Activated CD8-positive, alpha-beta T cell treated with anti-CD3 and anti-CD28 coated beads, Interleukin-2, amount 10 ng/mL, durations not matched to agents 7 days and 5 days (primary cell): ENCODE measurements at places on chromosomes 3 and 15. TPM values are rescaled to one million over a fixed set of nuclear protein-coding genes. Genes with fewer than 3 reads are reported as not detected.

CHRNA3 gene
- total RNA-seq: not detected

GRM7 gene
- total RNA-seq: not detected

DGKG gene
- total RNA-seq: 0.37 TPM

NSMCE3 gene
- total RNA-seq: 9.1 TPM

RHOV gene
- not detected for total RNA-seq

EPHA3 gene
- 0.08 TPM for total RNA-seq

DUOX2 gene
- total RNA-seq: not detected

TRPM1 gene
- not detected for total RNA-seq

GRIP2 gene
- not detected for total RNA-seq

DNA sequence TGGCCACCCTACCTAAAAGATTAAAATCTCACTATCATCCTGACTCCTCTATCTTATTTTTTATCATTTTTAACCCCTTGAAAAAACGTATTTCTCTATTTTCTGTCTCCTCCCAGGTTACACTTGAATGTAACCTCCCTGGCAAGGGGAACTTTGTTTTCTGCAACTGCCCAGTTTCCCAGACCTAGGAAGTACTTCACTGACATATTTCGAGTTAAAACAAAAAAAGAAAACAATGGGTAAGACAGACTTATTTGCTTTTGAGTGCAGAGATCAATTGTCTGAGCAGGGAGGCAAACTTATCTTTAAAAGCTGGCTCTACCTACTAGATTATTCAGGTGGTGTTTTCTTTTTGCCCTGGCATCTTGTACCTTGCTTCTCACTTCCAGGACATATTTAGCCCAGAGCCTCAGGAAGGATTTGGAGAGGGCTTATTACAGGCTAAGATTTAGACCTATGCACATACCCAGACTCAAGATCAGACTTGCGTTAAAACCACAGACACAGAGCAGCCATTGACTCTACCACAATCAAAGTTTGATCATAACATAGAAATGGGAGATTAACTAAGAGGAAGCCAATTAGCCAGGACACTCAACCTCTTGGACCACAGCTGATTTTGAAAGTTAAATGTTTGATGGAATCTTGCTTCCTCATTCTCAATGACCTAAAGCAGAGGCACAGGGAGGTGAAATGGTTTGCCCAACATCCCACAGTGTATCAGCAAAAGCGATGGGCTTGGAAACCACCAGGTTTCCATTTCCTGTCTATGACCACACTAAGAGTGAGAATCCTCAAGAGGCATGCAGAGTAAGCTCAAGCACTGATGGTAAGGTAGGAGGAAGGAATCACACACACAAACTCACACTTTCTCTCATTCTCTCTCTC, 169.5 kb upstream of the THBS1 start:
- peak; percentile 35 for DNase-seq

DNA sequence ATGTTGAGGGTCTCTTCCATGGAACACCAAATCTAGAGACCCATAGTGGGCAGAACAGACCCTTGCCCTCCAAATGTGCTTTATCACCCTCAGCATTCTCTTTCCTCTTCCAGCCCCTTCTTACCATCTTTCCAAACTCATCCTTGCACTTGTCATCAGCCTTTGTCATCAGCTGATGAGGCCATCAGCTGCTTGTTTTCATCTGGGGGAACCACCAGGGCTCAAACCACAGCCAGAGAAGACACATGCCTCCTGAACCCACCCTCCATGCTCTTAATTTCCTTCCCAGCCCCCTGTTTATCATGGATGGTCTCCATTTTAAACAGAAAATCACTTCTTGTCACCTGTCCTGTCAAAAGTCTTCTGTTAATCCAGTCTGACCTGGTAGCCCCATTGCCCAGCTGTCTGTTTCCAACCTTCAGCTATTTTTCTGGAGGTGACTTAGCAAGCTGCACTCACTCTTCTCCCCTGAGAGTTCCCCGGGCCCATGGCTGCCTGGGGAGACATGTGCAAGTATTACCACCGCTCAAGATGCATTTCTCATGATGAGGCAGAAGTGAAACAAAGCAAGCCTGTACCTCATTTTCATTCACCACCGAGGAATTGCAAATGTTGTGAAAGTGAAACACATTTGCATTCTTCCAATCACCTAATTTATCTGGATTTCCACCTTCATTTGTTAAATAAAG, 14.7 kb upstream of the SYNM start:
- no peak for DNase-seq

DNA sequence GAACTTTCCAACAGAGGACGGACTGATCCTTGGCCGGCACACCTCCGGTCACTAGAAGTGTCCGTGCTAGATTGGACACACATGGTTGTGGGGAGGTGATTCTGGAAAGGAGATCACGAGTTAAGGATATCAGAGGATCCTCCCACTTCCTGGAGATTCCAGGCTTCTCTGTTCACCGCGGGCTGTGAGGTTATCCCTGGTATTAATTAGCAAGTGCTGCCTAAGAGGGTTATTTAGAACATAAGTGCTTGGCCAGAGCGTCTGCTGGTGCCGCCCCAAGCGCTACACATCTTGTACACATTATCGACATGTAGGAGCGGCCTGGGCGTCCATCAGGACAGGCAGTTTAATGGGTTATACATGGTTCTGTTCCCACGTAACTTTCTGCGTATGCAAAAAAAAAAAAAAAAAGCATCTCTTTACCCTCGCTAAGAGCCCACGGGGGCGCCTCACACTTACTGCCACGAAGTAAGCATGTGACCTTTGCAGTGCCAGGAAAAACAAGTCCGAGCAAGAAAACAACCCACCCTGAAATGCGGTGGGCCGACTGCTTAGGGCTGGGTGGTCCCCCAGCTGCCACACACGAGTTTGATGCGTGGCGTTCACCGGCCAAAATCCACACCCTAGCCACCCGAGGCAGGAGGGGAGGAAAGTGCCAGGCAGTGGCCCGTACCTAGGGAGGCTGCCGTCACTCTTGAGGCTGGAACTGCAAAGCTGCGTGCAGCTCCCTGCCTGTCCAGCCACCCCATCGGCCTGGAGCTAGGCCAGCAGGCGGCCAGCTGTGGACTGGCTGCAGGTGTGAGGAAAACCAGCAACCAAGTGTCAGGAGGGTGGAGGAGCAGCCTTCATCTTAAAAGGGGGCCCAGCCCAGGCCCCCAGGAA, 78.0 kb downstream of the CPN2 start:
- DNase-seq: no peak

GRCh38 chr3:197417441-197417840, 119.0 kb upstream of the DLG1 start:
- no peak for DNase-seq

DNA sequence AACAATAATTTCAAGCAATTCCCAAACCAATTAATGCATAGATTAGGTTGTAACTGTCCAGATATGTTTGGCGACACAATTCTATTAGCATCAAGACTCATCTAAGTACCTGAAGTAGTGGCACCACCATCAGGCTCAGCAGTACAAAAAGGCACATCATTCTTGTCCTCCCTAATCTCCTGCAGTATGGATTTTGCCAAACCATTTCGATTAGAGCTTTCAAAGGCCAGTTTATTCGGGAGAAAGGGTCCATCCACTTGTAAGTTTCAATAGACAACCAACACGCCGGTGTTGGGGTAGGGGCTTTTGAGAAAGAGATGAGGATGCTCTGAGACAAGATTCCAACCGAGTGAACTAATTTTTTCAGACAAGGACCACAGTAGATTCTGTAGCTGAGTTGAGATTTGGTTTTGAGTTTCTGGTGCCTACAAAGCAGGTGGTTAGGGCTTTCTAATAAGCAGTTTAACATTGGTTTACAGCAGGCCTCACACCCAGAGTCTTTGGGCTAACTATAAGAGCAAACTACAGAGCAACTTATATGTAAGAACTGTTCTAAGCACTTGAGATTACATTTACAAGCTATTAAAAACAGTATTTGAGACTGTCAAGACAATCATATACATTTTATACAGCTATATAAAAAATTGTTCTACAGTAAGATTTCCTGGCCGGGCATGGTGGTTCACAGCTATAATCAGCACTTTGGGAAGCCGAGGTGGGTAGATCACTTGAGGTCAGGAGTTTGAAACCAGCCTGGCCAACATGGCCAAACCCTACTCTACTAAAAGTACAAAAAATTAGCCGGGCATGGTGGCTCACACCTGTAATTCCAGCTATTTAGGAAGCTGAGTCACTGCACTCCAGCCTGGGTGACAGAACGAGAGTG, 4.5 kb downstream of the RPL22L1 start:
- DNase-seq: no peak

- DNase-seq: no peak
These were observed 7.1 kb downstream of the CASR start for GRCh38 chr3:122190525-122190924.

DNA sequence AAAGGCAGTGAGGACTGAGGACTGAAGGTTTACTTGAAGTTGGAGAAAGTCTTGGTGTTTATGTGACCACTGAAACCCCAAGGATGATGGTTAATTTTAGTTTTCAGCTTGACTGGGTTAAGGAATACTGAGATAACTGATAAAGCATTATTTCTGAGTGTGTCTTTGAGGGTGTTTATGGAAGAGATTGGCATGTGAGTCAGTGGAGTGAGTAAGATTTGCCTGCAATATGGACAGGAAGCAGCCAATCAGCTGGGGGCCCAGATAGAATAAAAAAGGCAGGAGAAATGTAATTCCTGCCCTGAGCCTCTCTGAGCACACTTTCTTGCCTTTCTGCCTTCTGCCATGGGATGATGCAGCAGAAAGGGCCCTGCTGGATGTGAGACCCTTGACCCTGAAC, 92.4 kb downstream of the KBTBD8 start:
- no peak for DNase-seq

DNA sequence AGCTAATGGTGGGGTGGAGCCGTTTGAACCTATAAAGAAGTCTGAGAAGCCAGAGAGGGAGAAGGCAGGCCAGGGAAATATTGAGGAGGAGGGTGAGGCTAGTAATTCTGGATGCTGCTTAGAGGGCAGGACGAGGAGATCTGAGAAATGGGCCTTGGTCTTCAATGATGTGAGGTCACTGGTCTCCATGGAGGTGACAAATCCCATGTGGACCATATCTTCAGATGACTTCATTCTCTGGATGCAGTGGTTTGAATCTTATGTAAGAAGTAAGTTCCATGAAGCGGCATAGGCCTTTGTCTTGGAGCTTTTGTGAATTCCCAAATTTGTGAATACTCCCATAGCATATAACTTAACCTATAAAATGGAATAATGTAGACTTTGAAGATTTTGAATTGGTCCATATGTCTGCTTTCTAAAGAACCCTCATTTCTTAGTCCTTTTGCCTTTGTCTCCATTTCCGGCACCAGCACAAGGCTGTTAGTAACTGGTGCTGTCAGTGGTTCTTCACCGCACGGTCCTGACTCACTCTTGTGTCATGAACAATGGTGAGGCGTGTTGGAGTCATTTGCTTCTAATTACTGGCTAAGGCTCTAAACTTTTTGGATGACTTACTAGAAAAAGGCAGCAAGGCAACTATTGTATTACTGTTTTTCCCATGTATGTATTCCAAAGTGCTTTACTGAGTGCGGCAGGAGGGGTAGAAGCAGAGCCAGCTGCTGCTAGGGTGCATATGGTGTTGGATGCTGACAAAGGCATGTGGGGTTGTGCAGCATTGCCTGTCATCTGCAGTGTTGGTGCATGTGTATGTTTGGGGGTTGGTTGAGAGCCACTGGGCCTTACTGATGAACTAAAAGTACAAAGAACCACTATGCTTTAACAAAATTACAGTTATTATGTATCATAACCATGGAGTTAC, 279.3 kb upstream of the C2CD4B start:
- no peak for DNase-seq

DNA sequence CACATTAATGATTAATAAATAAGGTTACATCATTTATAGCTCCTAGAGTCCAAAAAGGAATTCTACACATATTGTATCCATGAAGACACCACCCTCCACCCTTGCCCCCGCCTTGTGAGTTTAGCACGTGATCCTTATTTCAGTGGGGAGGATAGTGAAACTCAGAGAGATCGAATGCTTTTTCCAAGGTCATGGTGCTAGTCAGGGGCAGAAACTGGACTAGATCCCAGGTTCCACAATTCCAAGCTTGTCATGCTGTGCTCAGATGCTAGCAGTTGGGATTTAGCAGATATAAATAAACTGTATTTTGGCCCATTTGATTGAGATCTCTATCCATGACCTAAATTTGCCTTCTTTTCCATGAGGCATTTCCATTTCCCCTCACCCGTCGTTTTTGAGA, 227.4 kb upstream of the THRB start:
- no peak for DNase-seq

GRCh38 chr3:20405744-20406143, 219.7 kb upstream of the SGO1 start:
- DNase-seq: no peak

DNA sequence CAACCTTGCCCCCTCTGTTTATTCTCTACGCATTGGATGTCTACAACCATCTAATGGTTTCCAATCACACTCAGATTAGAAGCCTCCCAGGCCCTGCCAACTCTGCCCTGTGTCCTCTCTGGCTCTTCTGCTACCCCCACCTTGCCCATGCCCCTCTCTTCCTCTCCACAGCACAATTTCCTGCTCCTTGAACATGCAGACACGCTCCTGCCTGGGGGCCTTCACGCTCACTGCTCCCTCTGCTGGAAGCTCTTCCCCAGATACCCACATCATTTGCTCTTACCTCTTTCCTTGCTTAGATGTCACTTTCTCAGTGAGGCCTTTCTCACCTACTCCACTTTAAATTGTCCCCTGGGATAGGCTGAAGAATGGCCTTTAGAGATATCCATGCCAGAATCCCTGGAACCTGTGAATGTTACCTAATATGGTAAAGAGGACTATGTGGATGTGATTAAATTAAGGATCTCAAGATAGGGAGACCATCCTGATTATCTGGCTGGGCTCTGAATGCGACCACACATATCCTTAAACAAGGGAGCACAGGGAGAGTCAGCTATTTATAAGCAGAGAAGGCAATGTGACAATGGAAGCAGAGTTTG, 9.9 kb downstream of the KY start:
- DNase-seq: peak; percentile 28

DNA sequence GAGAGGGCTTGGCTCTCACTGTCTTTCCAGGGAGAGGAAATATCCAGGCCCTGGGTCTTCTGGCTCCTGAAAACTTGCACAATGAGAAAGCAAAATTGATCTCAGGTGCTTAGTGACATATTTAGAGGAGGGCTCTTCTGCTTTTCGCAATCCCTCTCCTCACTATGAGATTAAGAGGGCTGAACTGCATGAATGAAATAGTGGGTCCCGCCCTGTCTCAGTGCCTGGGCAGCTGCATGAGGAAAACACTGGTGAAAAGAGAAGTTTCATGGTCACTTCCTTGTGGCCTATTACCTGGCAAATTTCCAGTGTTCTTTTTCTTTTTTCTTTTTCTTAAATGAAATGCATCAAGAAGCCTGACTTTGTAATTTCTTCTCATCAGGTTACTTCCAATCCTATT, 73.5 kb downstream of the TRAK1 start:
- DNase-seq: no peak

- no peak for DNase-seq
These were observed 51.6 kb downstream of the QTRT2 start for GRCh38 chr3:114108137-114108536.

GRCh38 chr3:61357902-61358301, 106.7 kb upstream of the FHIT start:
- DNase-seq: no peak

- DNase-seq: peak; percentile 47
These were observed 1.8 kb upstream of the ZSCAN2 start for GRCh38 chr15:84598993-84599392.
